ENCODE measurements at places on chromosomes 2 and 18.
A peak's percentile ranks its signal among the peaks of the same experiment; 100 is the strongest.

- no peak for DNase-seq
These were observed 896 bp upstream of the SLC8A1 start for GRCh38 chr2:40452786-40453185.

DNA sequence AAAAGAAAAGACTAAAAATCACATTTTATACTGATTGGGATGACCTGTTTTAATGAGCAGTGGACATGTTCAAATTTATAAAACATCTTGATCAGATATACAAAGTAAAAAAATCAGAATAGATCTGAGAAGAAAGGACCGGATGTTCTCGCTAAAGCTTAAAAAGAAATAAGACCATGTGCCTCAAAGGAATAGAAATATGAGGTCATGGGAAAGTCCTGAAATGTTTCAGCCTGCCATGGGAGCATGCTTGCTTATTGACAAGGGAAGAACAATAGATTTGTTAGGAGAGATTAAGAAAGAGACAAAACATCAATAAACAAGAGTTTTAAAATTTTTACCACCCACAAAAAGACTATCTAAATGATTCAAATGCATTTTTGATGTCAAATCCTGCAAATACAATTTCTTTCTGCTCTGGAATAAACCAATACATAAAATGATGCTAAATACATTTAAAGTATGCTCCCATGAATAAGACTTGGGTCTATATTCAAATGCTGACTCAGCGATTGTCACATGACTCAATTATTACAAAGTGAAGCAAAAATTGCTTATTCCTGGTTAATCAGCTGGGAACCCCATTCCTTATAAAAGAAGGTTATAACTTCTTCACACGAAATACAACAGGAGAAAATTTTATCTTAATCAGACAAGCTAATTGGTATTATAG lies 633.9 kb upstream of the PKDCC start:
- DNase-seq: no peak

DNA sequence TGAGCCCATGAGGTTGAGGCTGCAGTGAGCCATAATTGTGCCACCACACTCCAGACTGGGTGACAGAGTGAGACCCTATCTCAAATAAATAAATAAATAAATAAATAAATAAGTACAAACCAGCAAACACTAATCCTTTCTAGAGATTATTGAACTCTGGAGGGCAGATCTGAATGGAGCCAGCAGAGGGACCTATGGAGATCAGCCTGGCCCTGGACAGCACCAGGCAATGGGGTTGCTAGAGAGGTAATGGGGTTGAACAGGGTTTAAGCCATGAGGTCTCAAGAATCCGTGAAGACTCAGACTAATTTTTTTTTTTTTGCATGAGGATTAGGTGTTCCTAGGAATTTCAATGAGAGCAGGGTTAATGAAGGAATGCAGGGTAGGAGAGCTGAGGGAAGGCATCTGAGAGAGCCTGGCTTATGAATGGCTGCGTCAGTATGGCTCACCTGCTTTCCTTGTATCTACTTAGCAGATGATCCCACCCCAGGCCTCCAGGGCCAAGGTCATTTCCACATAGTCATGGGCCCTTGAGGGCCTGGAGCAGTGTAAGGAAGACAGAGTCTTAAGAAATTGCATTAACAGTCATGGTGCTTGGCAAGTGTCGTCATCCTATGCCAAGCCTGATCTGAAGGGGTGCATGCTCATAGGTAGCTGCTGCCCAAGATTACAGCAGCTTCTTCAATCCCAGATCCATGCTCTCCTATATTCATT lies 34.6 kb upstream of the IL37 start:
- DNase-seq: no peak

GRCh38 chr2:142484111-142484510 lies 353.3 kb upstream of the LRP1B start:
- no peak for DNase-seq

GRCh38 chr18:10025711-10026670 lies 112.2 kb downstream of the VAPA start:
- DNase-seq: no peak

GRCh38 chr2:68951899-68952298 lies 794 bp downstream of the GKN2 start:
- no peak for DNase-seq

DNA sequence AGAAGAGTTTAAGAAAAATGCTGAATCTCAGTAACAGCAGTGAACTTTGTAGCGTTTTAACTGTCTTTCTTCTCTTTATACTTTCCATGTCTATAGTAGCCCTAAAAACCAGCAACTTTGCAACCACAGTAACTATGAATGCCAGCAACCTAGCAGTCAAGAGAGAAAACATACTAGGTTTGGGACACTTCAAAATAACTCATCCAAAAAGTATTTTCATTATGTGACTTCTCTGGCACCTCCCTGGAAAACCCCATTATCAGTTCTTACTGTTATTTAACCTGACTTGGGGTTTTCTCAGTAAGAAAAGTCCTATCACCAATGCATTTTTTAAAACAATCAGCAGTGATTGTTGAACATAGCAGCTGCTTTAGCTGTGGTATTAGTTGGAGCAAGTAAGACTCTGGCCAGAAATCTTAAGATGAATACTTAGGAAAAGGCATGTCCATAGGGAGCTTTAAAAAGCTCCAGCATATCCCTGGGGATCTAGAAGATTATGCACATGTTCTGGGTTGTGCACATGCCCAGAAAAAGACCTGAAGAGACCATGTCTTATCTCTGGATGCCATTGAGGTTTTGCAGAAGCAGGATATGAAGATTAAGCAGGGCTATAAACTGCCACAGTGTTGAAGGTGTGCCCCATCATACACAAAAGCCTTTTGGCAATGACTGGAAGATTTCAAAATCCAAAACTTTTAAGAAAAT lies 411.3 kb downstream of the CMPK2 start:
- DNase-seq: no peak

GRCh38 chr18:3350566-3351527 lies 88.9 kb downstream of the MYL12B start:
- no peak for DNase-seq

DNA sequence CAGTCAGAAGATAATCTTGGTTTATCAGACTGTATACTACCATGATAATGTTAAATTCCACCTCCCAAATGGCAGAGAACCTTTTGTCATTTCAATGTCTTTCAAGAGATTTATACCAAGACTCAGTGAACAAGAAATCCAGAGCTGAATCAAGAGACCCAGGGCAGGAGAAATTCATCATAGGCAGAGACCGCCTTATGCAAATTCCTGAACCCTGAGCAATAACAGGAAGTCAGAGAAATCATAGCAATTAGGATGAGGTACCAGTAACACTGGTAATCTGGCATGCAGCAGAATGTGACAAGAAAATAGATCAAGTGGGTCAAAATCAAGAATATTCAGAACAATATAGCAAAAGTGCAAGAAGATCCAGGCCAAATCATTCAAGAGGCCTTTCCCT lies 412.4 kb upstream of the LRATD1 start:
- no peak for DNase-seq

DNA sequence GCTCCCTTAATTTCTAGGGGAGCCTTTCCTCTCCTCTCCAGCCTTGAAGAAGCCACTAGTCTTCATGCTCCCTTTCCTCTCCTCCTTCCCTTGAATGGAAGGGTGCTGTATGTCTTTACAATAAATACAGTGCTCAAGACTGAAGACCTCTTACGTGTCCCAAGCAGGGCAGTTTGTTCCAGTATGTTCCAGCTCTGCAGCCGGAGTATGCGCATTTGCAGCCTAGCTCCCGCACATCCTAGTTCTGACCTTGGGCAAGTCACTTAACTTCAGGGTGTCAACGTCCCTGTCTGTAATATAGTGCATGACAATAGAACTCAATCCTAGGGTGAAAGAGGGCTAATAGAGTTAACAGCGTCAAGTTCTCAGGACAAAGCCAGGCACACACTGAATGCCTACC lies 208.0 kb downstream of the HAUS1 start:
- DNase-seq: no peak

GRCh38 chr2:126935774-126936173 lies 37.1 kb downstream of the TEX51 start:
- no peak for DNase-seq

DNA sequence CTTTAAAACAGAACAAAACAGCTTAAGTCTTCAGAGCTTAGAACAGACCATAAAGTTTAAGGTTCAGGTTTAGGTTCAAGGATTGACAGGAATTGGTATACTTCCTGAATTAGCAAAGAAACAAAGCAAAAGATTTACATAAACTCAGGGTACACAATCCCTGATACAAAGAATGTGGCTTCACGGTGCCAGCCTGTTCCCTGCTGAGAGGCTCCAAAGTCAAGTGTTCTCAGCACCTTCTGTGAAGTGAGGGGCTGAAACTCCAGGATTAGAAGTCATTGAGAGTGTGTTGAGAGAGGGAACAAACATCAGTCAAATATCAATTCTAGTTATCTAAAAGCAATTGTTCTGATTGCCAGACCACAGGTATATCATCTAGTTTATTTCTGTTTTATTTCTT lies 35.7 kb downstream of the DYNAP start:
- no peak for DNase-seq

GRCh38 chr18:32040936-32041335 lies 22.3 kb downstream of the RNF125 start:
- no peak for DNase-seq

DNA sequence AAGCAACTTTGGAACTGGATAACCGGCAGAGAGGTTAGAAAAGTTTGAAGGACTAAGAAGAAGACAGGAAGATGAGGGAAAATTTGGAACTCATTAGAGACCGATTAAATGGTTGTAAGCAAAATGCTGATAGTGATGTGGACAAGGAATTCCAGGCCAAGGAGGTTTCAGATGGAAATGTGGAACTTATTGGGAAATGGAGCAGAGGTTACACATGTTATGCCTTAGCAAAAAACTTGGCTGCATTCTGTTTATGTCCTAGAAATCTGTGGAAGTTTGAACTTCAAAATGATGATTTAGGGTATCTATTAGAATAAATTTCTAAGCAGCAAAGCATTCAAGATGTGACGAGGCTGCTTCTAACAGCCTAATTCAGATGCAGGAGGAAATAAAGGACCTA lies 675.1 kb upstream of the SYT4 start:
- no peak for DNase-seq

DNA sequence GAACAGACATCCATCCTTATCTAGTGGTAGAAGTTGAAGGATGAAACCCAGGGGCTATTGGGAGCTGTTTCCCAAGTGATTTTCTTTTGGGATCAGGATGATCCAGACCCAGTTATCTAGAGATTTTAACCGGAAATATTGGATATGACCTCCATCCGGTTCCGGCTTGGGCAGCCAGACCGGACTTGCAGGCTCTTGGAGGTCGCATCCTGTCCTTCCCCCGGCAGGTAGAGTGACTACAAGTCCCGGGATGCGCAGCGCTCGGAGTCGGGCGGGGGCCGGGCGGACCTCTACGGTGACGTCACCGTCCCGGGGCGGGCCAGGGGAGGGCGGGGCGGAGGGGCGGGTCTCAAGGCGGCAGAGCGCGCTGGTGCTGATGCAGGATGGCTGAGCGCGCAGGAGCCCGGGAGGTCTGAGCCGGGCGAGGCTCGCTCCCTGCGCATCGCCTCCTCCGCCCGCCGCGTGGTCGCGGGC lies at the start of gene KIF5C:
TSS of gene KIF5C (plus strand) at position 360 of the 474 bp plus-strand sequence. CDS start 391 bp downstream, outside the sequence.
- DNase-seq: peak; percentile 96

Data from D341Med (cell line).